Stimulated activated CD4-positive, alpha-beta T cell treated with anti-CD3 and anti-CD28 coated beads, Interleukin-1b, Interleukin-23, amount 100 ng/mL, for 24 hours (primary cell): ENCODE measurements at places on chromosomes 16 and 17.

DNA sequence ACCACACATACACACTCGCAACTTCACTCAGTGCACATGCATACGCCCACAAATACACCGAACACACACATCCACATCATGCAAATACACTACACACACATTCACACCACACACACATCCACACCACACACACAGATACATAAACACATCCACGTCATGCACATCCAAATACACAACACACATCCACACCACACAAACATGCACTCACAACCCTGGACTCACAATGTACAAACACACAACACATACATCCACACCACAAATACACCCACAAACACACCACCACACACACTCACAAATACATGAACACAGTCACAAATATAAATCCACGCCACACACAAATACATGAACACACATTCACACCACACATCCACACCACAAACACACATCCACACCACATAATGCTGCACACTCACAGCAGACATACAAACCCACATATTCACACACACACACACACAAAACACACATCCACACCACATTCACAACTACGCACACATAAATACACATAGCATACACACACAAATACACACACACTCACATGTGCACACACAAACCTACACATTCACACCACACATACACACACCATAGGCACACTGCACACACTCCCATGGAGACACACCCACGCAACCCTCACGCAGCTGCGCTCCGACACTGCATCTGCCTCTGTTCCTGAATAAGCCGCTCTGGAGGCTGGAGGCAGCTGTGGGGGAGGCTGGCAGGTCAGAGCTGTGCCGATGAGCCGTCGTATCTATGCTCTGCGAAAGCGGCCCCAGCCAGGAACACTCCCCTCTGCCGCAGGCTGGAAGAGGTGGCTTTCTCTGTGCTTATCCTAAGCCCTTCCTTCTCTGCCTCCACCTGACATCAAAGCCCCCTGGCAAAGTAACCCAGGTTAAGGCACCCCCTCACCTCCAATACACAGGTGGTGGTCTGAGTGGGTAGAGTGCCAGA, 141.8 kb downstream of the GRIN2A start:
- no peak for DNase-seq

DNA sequence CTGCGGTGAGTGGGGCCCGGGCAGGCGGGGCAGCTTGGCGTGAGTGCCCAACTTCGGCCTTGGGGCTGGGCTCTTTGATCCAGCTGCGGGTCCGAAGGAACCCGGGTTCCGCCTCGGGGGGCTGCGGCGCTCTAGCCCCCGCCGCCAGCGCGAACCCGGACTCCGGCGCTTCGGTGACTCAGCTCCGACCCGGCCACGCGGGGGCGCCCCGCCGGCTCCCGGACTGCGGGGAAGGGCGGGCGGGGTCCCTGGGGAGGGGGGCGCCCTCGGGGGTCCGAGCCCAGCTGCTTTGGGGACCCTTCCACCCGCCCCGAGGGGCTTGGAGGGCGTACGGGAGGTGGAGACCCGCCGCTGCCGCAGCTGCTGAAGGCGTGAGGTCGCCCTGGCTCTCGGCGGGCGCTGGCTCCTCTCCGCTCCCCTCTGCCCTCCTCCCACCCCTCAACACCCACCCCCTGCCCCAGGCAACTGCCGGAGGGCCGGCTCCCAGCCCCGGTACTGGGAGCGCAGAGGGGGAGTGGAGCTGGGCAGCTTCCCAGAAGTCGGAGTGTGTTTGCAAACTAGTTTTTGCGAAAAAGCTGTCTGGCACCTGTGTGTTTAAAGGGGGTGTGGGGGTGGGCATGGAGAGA, 516 bp downstream of the CPNE2 start:
- peak; percentile 30 for DNase-seq

- DNase-seq, result peak; percentile 57
Observed at GRCh38 chr16:89722392-89723278, 1.3 kb downstream of the ZNF276 start.

DNA sequence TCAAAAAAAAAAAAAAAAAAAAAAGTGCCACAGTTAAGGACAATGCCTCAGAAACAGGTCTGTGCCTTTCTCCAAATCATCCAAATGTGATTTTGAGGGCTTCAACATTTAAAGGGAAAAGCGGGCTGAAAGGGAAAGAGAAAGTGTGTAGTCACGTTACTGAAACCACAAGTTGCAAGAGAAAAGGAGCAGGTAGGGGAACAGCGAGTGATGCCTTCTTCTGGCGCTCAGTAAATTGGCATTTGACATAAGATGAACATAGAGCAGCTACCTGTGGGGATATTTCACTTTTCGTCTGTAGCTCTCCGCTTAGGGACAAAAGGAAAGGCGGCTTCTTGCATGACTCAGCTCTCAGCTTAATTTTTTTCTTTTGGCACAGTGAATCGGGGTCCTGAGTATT, 11.1 kb downstream of the CMTM2 start:
- no peak for DNase-seq

GRCh38 chr17:66671156-66671555, 163.8 kb upstream of the CACNG5 start:
- DNase-seq, result no peak

- no peak for DNase-seq
Observed at GRCh38 chr17:28702752-28703150, 8.9 kb downstream of the PROCA1 start.

DNA sequence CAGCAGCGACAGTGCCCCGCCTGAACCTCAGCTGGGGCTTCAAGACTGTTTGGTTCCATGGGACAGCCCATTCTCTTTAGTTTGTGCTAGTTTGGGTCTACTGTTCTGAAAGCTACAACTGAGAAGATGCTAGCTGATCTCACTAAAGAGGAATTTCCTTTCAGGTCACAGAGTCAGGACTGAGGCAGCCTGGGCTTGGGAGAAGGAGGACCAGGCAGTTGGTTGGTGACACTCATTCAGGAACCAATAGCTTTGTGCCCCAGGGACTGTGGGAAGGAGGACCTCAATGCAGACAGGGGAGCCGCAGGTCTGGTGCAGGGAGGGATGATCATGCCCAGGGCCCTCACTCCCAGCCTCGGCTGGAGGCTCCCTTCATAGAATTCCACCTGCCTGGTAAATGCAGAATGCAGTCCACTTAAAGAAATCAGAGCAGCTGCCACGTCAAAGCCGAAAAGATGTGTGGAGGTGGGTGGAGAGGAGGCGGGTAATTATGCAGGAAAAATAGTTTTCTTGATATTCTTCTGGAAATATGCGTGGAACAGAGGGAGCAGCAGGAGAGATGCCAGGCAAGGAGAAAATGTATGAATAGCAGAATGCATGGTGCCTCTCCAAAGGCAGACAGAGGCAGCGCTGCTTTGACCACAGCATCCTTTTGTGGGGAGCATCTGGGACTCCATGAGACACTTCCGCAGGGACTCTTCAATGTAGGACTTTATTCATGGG, 32.6 kb upstream of the ZFP90 start:
- DNase-seq, result no peak
